ENCODE measurements at places on chromosomes 7 and 10.
A peak's percentile ranks its signal among the peaks of the same experiment; 100 is the strongest.

GRCh38 chr10:129929343-129930292, 34.5 kb downstream of the EBF3 start:
- no peak for DNase-seq

GRCh38 chr10:29839826-29840515, 205.2 kb upstream of the SVIL start:
- no peak for DNase-seq

- no peak for DNase-seq
Observed at GRCh38 chr10:93751832-93752231, 5.9 kb upstream of the LGI1 start.

DNA sequence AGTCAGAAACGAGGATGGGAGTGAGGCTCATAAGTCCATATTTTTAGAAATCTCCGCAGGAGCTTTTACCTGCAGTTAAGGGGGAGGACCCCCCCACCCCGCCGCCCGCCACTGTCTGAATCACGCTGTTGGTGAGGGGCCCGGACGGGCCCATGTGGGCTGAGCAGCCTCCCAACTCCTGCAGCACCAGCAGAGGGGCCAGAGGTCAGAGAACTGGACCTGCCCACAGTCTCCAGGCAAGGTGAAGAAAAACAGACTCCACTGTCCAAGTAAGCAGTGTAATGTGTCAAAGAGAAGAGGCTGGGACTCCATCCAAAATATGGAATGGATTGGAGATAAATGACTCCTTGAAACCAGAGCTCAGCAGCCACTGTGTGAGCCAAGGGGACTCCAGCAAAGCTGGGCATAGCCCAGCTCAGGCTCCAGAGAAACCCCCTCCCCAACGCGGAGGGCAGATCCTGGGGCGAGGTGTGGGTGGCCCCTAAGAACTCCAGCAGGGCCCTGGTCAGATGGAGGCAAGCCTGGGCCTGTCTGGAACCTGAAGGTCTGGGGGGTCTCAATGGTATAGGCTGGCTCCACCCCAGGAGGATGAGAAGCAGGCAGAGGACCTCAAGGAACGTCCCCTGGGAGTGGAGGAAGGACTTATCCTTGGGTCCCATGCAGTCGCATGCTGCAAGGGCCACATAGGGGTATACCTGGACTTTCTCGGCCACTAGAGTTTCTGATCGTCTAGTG, 128.5 kb upstream of the TNS3 start:
- no peak for DNase-seq

GRCh38 chr7:47266799-47267198, 315.1 kb downstream of the TNS3 start:
- DNase-seq = no peak

DNA sequence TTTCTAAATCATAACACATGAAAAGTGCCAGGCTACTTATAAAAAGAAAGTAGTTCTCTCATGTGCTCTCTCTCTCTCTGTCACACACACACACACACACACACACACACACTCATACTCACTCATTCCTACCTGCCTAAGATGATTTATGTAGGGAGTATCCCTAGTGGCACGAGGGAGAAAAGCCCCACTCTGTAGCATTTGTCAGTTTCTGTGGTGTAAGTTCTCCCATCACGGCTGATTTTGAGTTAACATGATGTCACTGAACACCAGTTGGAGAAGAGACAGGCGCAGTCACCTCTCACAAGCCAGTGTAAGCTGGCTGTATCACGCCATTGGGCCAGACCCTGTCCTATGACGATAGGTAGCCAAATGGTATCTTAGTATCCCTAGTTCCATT, 395.4 kb downstream of the SFMBT2 start:
- no peak for DNase-seq

GRCh38 chr10:25818751-25819150, 115.3 kb upstream of the MYO3A start:
- peak; percentile 86 for DNase-seq

DNA sequence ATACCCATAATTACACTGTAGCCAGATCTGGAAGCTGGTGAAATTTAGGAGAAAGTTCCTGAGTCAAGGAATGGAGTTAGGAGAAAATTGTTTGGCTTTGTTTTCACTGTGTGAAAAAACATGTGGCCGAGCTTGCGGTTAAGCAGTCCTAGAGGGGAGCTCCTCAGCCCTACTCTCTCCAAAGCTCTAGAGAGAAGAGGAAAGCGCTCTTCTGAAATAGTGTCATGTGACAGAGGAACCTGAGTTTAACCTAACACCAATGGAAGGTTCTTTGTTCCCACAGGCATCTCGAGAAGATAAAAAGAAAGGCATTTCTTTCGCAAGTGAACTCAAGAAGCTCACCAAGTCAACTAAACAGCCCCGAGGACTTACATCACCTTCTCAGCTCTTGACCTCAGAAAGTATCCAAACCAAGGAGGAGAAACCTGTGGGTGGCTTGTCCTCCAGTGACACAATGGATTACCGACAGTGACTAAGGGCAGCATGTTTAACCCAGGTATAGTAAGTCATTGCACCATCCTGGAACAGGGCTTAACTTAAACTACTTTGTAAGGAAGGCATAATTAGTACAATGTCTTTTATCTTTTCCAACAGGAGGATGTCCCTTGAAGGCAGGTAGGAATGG, 38.0 kb downstream of the NOC3L start:
- DNase-seq = no peak

- no peak for DNase-seq
Observed at GRCh38 chr10:98560565-98560964, 113.8 kb upstream of the HPS1 start.

DNA sequence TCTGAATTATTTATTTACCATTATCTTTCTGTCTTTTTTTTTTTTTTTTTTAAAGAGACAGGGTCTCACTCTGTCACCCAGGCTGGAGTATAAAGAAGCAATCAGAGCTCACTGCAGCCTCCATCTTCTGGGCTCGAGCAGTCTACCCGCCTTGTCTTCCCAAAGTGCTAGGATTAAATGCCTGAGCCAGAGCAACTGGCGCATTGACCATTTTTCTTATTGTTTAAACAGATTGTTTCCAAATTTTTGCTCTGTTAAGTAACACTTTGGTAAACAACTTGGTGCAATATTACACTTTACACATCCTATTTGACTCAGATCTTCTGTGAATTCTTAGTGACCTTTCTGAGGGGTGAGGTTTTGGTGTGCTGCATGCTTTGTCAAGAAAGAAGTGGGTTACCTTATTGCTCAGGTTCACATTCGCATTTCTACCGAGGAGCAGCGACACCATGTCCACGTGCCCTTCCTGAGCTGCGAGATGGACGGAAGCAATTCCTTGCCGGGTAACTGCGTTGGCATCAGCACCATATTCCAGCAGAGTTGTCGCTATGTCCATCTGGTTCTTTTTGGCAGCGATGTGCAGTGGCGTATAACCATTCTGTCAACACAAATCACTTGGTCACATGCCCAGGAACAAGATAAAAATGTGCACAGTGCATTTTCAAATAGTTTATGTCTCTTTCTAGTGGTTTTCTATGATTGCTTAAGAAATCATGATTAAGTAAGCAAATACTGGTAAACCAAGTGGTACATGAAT, 203.2 kb downstream of the ANK3 start:
- DNase-seq = no peak

DNA sequence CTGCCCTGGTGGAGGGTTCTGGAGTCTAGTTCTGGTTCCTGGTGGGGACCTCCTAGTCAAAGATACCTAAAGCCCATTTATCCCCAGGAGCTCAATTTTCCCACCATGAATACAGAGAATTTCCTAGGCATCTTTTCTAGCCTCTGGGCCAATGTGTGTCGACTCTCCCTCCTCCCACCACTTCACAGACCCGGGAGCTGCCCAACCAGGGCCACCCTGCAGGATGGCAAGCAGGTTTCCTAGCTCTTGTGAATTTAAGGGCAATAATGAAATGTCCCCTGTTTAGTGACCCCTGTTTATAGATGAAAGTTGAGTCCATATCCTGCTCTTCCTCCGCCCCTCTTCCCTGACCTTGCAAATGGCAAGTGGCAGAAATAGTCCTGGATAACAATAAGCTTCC, 9.4 kb downstream of the DLX5 start:
- DNase-seq = no peak

DNA sequence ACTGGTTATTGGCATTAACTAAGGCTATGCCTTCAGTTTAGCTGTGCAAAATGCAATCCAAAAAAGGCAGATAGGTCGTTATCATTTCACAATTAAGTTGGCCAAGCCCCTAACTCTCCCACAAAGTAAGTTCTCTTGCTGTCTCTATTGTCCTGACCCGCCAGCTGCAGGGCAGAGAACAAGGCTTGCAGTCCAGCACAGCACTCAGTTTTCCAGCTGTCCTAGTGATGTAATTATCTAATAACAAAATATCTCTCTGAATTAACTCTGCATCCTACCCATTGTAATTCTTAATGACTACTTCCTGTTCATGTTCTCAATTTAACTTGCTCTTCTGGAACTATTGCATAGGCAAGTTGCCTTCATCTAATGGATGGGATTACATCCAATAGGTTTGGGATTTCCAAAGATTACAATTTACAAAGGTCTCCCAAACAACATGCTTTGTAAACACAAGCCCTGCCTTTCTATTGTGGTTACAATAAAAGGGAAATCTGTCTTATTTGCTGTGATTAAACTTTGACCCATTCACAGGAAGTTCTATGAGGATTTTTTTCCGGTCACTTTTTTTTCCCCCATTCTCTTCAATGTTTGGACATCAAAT, 55.2 kb downstream of the CDK6 start:
- DNase-seq = no peak

GRCh38 chr7:29811586-29811985, 5.3 kb downstream of the WIPF3 start:
- DNase-seq = no peak

GRCh38 chr7:42886129-42886528, 25.7 kb downstream of the C7orf25 start:
- no peak for DNase-seq

DNA sequence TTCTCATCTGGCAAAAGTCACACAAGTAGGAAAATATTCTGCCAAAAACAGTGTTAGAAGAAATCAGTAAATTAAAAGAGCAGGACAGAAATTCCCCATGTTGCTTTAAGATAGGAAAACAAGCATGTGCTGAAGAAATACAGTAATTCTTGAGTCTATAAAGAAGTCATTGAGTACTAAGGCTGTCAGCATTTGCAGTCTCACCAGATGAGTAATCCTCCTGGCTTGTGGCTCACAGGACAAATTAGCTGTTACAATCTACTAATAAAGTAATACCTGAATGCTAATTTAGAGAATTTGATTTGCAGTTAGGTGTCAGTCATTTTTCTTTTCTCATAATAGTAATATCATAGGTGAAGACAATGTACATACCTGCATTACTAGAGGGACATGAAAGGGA, 1158.9 kb upstream of the CELF2 start:
- DNase-seq = no peak

GRCh38 chr7:105876964-105877601, 684 bp upstream of the ATXN7L1 start:
- peak; percentile 27 for DNase-seq

DNA sequence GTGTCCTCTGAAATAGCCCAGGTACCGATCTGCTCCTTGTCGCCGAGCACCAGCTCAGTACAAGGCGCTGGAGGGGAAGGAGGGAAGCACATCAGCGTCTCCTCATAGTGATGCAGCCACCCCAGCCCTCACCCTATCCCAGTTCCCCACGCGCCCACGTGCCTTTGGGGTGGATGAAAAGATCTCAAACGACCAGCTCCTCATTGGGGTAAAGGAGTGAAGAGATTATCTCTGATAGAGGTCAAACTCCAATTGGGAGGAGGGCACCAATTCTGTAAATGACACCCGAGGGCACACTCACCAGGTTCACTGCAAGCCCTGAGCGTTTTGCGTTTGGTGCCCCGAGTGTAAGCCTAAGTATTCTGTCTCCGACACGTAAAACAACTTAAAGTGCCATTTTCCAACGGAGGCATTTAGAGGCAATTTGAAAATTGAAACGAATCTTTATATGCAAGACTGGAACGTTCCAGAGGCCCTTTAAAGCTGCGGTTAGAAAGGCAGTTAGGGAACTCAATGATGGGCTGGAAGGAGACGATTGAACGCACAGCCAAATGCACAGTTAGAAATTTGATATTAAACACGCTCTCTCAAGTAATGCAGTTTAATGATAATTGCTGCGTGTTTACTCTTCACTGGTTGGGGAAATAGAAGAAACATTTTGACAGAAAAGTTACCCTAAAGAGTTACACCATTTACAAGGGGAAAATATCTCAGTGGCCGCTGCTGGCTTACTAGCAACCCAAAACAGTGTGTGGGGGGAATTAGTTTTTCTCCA, 8.9 kb upstream of the EMX2 start:
- DNase-seq = no peak

GRCh38 chr10:92419740-92420545, 129.0 kb downstream of the MARCHF5 start:
- DNase-seq = no peak

GRCh38 chr10:30027057-30028005, 32.1 kb downstream of the JCAD start:
- DNase-seq = no peak

- DNase-seq = no peak
Observed at GRCh38 chr7:78863281-78863680, 590.2 kb downstream of the MAGI2 start.

DNA sequence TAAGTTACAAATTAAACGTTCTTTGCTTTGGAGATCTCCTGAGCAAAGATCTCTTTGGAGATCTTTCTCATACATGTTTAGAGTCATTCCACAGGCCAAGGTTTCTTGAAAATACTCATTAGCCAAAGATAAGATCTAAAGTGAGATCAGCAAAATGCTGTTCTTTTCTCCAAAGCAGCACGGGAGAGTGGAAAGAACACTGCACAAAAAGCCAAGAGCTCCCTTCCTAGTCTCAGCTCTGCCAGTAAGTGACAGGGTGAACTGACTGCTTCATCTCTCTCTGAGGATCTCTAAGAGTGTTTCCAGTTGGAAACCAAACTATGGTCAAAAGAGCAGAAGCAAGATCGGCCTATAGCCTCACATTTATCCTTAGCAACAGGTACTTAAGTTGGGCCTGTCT, 168.4 kb upstream of the ASAH2 start:
- no peak for DNase-seq

GRCh38 chr7:8386926-8387550, 46.4 kb upstream of the NXPH1 start:
- no peak for DNase-seq

- no peak for DNase-seq
Observed at GRCh38 chr7:129610709-129611245, 743 bp upstream of the NRF1 start.

DNA sequence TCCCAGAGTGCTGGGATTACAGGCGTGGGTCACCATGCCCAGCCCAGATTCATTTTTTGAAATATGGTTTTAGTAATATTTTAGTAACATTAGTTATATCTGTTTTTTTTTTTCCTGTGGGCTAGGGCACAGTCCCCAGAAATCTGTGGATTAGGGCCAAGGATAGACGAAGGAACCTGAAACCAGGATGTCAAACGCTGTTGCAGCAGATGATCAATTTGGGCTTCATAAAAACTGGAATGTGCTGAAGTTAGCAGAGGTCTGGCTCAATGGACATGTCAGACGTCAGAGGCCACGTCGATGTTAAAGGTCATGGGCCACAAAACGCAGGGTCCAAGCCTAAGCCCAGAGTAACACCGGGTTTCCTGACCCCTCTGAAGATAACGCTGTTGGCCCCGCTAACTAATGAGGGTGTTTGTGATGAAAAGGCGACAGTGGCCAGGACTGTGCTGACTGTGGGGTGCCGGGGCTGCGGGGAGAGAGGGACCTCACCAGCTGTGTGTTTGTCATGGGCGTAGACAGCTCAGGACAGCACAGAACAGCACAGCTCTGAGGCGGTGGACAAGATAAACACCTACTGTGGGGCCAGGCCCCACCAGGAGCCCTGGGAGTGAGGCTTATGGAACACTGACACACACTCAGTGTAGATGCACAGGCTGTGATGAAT, 23.8 kb upstream of the GTPBP4 start:
- no peak for DNase-seq
